ENCODE measurements at places on chromosomes 13 and 19. TPM values are rescaled to one million over a fixed set of nuclear protein-coding genes. Genes with fewer than 3 reads are reported as not detected.
A peak's percentile ranks its signal among the peaks of the same experiment; 100 is the strongest.

The ZNF225 gene
- 1.9 TPM for total RNA-seq

The ZNF587 gene
- 20.2 TPM for total RNA-seq

The ZSCAN5C gene
- not detected for total RNA-seq

The OR4F17 gene
- total RNA-seq = not detected

DNA sequence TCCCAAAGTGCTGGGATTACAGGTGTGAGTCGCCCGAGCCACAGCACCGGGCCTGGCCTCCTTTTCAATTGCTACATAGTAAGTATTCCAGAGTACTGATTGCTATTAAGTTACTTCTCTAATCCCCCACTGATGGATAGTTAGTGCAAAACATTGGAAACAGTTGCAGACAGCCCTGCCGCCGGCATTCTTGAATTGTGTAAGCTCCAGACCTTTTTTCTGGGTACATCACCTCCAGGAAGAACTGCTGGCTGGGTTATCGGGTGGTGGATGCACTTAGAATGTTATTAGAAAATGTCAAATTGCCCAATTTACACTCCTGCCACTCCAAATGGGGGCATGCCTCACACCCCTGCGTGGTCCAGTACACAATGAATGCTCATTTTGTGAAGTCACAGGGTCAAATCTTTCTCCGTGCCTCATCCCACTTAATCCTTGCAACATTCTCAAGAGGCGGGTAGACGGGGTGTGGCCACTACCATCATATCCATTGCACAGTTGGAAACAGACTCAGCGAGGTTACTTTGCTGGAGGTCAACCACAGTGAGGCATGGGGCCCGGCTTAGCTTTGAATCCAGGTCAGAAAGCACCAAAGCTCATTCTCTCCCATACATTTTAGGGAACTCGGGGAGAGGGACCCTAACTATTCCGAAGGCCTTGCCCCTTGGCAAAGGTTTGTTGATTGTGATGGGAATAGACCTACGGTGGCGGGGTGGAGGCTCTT is 1.0 kb upstream of the KDM4B start:
- H3K4me3 ChIP-seq = peak overlapping the region; percentile 31
- peaks cover 28% of the 10 kb centered on the region for H3K4me1 ChIP-seq
- no peaks in the 10 kb centered on the region for H3K36me3 ChIP-seq

- H3K36me3 ChIP-seq = no peaks in the 10 kb centered on the region
- H3K27ac ChIP-seq = no peak overlapping the region
- no peak for DNase-seq
- no peaks in the 10 kb centered on the region for H3K27me3 ChIP-seq
- H3K4me1 ChIP-seq = no peaks in the 10 kb centered on the region
Measured at GRCh38 chr13:100913143-100913542, 238.5 kb upstream of the TMTC4 start.

- no peak overlapping the region for H3K27ac ChIP-seq
- no peaks in the 10 kb centered on the region for H3K36me3 ChIP-seq
- no peak overlapping the region for H3K4me3 ChIP-seq
- DNase-seq = no peak
- H3K27me3 ChIP-seq = no peaks in the 10 kb centered on the region
Measured at GRCh38 chr19:22919946-22920345, 83.0 kb downstream of the ZNF728 start.

- H3K36me3 ChIP-seq = peaks cover 18% of the 10 kb centered on the region
- no peak overlapping the region for H3K4me3 ChIP-seq
- DNase-seq = no peak
- no peaks in the 10 kb centered on the region for H3K4me1 ChIP-seq
- H3K27ac ChIP-seq = no peak overlapping the region
Measured at GRCh38 chr13:111269508-111269907, 50.9 kb upstream of the TEX29 start.

Data from right lobe of liver (tissue), 6 donors.